T-helper 1 cell (primary cell): ENCODE measurements at places on chromosomes 2 and 18.

GRCh38 chr18:70072678-70073077 lies 125.0 kb upstream of the CD226 start:
- DNase-seq: no peak

GRCh38 chr18:38695559-38696280 lies 1130.1 kb upstream of the CELF4 start:
- no peak for DNase-seq

DNA sequence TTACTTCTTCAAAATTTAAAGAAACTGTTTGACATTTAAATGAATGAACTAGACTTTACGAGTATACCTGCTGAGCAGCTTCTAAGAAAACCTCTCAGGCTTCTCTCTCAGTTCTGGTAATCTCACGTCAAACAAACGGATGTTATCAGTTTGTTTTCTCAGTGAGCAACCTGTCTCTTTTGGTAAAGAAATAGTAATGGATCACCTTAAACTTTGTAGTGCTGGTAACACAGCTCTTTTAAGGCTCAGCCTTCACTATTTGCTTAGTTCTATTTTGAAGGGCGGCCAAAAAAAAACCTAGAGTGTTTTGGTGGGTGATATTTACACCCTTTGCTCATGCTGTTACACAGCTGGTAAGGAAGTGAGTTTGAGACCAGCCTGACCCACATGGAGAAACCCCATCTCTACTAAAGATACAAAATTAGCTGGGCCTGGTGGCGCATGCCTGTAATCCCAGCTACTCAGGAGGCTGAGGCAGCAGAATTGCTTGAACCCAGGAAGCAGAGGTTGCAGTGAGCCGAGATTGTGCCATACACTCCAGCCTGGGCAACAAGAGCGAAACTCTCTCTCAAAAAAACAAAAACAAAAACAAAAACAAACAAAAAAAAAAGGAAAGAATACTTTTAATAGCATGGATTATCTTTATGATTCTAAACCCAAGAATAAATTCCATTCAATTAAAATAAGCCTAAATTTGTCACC lies 15.9 kb downstream of the FN1 start:
- no peak for DNase-seq

DNA sequence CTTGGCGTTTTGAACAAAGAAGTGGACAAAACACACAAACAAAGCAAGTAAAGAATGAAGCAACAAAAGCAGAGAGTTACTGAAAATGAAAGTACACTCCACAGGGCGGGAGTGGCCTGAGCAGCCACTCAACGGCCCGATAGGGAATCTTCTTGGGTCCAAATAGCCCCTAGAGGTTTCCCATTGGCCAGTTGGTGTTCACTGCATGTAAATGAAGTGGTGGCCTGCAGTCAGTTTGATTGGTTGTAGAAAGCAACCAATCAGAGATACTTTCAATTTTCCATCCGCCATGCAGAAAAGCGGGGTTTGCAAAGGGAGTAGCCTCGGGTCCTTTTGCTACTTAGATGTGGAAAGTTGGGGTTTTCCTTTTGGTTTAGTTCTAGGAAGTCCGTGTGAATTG lies 31.6 kb downstream of the CYBRD1 start:
- DNase-seq: no peak

GRCh38 chr18:31595121-31595771 lies 3.6 kb downstream of the TTR start:
- DNase-seq: no peak

- DNase-seq: no peak
Measured at GRCh38 chr18:26342646-26343045, 116.4 kb downstream of the TAF4B start.

- no peak for DNase-seq
Measured at GRCh38 chr2:219595256-219595655, 2.4 kb upstream of the STK11IP start.

DNA sequence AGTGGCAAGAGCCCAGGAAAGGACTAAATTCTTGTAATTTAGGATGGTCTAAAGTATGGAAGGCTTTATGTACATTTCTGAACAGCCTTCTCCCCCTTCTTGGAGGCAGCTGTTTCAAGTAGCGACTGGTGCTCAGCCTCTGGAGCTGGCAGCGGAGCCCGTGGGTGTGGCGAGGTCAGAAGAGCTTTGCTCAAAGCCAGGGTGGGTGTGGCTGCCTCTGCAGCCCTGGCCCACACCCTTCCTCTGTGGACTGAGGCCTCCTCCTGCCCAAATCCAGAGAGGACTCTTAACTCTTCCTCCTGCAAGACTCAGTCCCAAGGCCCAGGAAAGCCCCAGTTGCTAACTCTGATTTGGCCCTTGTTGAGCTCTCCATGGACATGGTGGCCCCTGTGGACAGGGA lies 202.1 kb upstream of the REV1 start:
- no peak for DNase-seq

DNA sequence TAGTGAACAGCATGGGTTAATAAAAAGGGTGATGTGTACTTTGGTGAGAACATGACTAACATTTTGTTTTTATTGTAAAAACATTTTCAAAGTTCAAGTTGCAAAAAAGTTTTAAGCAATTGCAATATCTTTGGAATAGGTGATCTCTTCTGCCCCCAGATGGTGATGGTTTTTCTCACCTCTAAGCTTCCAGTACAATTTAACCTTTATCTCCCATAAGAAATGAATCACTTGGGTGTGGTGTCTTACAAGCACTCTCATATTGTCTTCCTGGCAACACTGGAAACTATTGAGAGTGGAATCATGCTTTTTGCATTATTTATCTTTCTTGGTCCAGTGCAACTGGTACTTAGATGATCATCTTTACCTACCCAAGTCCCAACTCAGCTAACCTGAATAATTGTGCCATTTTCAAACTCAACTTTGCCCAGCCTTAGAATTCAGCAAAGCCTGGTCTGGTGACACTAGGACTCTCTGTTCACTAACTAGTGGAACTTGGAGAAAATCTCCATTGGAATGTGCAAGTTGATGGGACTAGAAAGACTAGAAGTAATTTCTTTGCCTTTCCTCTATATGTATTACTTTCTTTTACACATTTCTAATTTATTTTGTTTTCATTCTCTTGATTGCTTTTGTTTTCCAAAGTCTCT lies 964.7 kb upstream of the ZEB2 start:
- peak; percentile 9 for DNase-seq

GRCh38 chr18:7830468-7830867 lies 263.4 kb downstream of the PTPRM start:
- no peak for DNase-seq

DNA sequence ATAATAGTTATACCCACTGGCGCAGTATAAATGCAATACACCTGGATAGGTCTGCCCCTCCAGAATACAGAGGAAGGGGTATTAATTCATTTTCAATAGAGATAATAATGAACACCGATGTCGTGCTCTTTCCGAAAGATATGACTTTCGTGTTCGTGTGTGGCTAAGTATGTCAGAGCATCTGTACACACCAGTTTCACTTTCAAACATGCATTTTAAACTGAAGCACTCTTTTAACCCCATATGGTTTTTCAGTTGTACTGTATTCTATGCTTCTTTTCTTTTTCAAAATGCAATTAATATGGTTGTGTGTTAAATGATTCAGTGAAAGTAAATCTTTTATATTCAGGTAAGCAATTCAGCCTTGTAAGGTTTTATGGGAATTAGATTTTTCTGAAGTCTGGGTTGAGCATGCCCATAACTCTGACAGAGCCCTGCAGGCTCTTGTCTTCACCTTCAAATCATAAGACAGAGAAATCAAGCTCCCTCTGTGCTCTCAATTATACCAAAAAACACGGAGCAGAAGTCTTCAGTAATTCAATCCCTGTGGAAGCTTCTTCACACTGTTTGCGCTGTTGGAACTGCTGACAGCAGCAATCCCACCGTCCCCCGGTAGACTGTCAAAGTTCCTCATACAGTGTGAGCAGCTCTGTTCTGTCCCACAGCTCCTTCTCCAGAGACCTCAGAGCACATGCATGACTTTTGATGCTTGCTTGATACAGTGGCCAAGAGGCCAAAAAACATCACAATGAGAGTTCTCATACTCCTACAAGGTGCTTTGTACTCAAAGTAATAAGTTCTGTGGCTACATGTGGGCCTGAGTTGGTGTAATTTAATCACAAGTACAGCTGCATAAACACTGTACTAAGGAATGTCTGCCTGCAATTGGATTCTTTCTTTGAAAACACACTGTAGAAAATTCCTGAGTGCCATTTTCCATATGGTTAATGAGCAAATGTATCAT lies 186.8 kb downstream of the ZNF521 start:
- DNase-seq: no peak

DNA sequence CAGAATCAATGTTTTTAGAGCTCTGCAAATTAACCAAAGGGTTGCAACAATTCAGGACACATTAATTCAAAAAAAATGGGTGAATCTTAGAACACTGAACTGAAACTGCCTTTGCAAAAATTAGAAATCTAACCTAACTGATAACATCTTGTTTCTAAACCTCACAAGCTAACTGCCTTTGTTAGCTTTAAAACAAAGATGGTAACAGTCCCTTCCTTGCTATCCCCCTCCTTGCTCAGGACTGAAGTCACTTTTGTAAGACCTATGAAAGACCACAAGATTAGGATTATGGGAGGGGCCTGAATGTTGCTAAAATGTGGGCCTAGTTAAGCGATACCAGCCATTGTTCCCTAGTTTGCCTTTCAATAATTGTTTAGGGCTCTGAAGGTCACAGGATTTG lies 44.9 kb upstream of the LONRF2 start:
- DNase-seq: no peak

- no peak for DNase-seq
Measured at GRCh38 chr2:120395221-120396012, 49.5 kb downstream of the INHBB start.

GRCh38 chr2:7206111-7206810 lies 289.0 kb downstream of the RNF144A start:
- no peak for DNase-seq

- DNase-seq: no peak
Measured at GRCh38 chr2:206217743-206218142, 56.7 kb upstream of the ZDBF2 start.

- peak; percentile 80 for DNase-seq
Measured at GRCh38 chr2:68751397-68752339, 17.1 kb downstream of the ARHGAP25 start.

DNA sequence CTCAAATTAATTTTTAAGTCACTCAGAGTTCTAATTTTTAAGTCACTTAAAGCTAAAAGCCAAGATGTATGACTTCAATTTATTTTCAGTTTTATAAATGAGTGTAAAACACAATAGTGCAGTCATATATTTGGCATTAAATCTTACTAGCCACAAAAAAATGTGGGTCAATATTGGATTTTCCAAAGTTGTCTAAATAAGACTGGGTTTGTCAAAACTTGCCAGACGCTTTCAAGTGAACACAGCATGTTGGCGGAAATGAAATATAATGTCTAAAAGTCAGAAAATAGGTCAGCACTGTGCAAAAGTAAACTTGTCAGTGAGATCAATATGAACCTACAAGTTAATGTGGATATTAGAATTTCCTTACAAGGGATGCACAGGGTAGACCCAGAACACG lies 128.9 kb downstream of the FIGN start:
- no peak for DNase-seq

DNA sequence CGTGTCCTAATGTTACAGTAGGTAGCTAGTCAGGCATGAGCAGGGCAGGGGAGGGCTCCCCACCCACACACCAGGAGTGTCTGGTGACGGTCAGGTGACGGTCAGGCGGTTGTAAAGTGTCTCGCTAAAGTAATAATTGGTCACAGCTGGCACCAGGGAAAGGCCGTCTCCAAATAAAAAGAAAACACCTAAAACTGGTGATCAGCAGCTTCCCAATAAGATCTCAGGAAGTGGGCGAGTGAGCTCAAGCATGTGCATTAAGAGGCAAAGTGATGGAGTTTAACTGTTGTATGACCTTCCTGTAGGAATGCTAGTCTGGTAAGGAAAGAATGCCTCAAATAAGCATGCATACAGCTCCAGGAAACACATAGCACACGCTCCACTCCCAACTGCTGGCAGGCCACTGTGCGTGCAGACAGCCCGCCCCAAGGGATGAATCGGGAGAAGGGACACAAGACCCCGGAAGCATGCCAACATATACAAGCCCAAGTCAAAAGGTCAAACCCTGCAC lies 177.1 kb downstream of the RNF144A start:
- no peak for DNase-seq

DNA sequence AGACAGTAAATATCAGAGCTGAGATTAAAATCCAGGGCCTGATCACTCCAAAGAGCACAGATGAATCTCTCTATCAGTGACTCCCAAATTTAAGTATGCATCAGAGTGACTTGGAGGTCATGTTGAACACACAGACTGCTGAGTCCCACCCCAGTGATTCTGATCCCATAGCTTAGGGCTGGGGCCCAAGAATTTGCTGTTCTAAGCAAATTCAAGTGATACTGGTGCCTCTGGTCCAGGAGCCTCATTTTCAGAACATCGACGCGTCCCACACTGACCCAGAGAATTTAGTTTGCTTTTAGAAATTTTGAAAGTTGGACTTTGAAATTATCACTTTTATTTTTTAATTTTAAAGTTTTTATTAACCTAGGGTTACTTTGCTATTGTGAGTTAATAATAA lies 72.7 kb upstream of the NETO1 start:
- DNase-seq: no peak

DNA sequence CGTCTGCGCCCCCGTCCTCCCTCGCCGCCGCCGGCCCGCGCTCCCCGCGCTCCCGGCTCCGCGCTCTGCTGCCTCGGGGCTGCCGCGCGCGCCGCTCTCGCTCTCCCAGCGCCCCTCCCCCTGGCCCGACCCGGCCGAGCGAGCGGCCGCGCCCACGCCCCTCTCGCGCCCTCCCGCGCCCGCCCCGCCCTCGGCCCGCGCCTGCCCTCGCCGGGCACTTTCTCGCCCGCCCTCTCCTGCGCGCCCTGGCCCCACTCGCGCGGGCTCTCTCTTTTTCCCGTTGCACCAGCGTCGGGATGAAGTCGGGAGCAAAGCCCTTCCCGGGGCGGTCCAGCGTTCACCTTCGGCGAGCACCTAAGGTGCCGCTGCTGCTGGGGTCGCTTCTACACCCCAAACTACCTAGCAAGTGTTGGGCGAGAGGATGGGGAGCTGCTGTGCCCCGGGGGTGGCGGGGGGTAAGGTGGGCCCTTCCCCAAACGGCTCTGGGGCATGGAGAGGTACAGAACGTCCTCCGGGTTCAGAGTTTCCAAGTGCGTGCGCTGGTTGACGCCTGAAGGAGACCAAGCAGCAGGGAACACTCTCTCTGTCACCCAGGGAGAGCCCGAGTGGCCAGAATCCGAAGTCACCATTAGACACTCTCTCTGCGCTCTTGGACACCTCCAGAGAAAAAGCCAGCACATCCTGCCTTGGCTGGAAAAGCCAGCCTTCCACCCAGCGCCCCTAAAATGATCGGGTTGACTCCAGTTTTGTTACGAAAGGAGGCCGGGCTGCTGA lies at the start of gene COLEC12:
Gene COLEC12, minus strand, starts transcription at position 70 of the 774 bp plus-strand sequence. CDS start 187 bp downstream, outside the sequence.
- no peak for DNase-seq

- no peak for DNase-seq
Measured at GRCh38 chr18:8615397-8616027, 6.3 kb downstream of the RAB12 start.

DNA sequence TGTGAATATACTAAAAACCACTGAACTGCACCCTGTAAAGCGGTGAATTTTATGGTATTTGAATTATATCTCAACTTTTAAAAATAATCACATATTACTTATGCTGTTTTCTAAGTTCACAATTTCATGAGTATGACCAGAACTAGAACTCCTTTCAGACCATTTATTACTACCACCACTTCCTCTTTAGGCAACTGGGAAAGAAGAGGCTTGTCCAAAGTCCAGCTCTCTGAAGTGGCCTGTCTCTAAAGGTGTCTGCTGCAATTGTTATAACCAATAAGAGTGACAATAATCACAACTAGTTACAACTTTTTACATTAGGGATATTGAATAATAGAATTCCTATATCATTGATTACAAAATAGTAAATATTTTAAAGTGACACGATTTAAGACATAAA lies 267.9 kb upstream of the PIK3C3 start:
- no peak for DNase-seq

- DNase-seq: no peak
Measured at GRCh38 chr2:30157616-30158015, 10.8 kb downstream of the YPEL5 start.
